ENCODE measurements at places on chromosomes 2 and 18.

GRCh38 chr18:8706791-8707555 lies 1.6 kb downstream of the MTCL1 start:
- DNase-seq, result no peak

- no peak for DNase-seq
Observed at GRCh38 chr2:21676041-21676440, 552.3 kb downstream of the TDRD15 start.

DNA sequence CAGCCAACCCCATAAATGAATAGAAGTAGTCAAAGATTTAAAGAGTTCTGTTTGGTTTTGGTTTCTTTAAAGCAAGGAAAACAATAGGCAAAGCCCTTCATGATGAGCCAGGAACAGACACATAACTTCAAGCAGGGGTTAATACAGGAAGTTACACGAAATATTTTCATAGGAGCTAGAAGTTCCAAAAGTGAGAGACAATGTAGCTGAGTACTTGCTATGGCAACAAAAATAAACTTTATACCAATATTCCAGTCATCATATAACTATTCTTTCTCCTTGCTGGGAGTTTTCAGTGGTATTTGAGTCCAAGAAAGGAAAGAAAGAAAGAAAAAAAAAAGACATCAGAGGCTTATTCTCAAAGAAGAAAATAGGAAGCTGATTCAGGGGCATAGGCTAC lies 56.2 kb downstream of the COBLL1 start:
- no peak for DNase-seq

DNA sequence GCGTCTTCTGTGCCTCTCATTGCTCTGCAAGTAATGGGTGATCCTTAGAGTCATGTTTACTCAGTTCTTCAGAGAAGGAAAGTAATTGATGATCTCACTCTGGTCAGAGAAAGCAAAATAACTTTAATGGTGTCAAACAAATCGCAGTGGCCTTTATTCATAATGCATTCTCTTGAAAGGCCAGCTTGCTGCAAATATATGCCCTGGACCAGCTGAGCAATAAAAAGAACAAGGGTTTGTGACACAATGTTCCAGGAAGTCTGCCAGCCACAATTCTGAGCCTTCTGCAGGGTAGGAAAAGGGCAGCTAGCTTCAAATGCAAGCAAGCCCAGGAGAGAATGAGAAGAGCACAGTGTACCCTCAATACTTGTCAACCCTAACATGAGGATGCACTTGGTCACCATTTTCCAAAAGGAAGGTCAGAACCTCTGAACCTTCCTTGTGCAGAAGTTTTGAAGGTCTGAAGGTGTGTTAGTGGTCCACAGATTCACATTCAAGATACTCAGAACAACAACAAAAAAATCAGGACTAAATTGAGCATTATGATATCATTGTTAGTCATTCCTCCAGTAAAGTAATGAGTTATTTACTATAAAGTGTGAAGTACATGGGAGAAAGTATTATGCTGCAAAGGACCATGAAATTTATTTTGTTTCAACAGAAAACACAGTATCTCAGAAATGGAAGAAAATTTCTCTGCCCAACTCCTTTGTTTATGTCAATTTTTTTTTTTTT lies 355.6 kb downstream of the PAX3 start:
- DNase-seq, result no peak

- DNase-seq, result no peak
Observed at GRCh38 chr2:125596612-125597011, 1059.3 kb upstream of the GYPC start.

GRCh38 chr2:71071681-71072398 lies 3.4 kb downstream of the NAGK start:
- no peak for DNase-seq

- DNase-seq, result no peak
Observed at GRCh38 chr18:30713299-30713698, 329.2 kb downstream of the DSC3 start.

GRCh38 chr2:178263159-178263860 lies 69.0 kb downstream of the OSBPL6 start:
- no peak for DNase-seq

GRCh38 chr2:160005908-160006307 lies 56.5 kb downstream of the PLA2R1 start:
- no peak for DNase-seq

DNA sequence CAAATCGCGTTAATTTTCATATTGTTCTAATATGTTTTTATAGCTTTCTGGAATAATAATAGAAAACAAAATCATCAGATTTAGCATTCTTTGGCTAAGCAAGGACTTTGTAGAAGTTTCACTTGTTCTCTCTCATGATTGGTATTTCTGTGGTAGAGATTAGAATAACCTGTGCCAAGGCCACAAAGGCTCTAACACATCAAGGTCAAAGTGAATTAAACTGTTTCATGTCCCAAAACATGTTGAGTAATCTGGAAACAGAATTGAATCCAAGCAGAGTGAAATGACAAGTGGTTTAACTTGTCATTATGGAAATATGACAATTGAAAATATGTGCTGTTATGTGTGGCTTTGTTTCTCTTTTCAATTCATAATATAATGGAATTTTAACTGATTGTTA lies 617.4 kb downstream of the CCDC85A start:
- DNase-seq, result no peak

DNA sequence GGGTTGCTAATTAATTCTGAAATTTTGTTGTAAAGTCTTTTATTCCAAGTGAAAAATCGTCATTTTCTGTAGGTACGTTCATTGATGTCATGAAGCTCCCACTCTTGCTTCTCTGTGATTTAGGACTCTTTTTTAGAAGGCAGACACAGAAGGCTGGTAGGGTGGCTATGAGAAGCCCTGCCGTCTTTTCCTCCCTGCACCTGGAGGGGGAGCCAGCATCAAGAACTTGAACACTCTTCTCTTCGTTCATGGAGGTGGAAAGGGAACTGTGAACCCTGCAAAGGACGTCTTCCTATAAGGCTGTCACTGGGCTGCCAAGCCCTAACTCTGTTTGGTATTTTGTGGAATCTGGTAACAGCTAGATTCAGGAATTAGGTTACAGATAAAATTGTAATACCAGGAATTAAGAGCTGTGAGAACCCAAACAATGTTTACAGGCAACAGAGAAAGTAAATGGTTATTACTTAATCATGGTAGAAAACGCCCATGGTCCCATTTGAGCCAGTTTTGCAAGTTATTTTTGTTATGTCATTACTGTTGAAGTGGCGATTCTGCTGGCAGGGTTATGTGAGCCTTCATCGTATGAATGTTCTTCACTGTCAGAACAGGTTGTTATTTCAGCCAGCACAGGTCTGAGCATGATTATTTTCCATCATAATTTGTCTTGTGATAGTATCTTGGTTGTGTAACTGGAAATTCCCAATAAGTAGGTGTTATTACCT lies 112.2 kb downstream of the OSBPL6 start:
- peak; percentile 53 for DNase-seq

- no peak for DNase-seq
Observed at GRCh38 chr2:76251342-76251741, 540.6 kb upstream of the GCFC2 start.

GRCh38 chr2:150020221-150020620 lies 432.6 kb upstream of the MMADHC start:
- DNase-seq, result no peak

- DNase-seq, result no peak
Observed at GRCh38 chr2:47518497-47519146, 115.7 kb downstream of the MSH2 start.

- DNase-seq, result no peak
Observed at GRCh38 chr2:238387332-238387731, 39.4 kb upstream of the ASB1 start.

DNA sequence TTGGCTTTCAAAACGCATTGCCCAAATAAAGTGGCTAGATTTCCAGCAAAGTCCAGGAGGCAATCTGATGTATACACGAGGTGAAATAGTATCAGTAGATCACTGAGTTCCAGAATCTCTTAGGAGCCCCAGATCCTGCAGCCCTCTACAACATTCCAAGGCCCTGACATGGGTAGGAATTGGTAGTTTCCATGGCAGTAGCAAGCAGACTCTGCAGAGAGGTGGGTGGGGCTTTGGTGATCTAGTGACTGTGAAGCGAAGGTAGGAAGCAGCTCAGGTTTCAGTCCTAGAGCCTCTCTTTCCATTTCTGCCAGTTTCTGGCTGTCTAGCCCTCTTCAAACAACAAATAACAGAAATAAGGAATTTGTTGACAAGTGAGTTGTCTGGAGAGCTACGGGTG lies 13.8 kb upstream of the SGPP2 start:
- no peak for DNase-seq

DNA sequence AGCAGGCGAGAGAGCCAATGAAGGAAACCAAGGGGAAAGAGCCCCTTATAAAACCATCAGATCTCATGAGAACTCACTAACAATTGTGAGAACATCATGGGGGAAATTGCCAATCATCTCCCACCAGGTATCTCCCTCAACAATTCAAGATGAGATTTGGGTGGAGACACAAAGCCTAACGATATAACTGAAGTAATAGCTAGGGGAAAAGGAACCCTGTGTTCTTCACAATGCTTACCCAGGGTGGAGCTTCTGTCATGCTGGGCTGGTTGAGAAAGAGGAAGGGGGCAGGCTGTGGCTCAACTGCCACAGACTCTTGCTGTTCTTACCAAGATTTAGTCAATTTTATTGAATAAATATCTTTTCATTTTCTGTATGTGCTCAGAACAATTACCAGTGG lies 392.1 kb upstream of the HS6ST1 start:
- no peak for DNase-seq

GRCh38 chr2:109456776-109457175 lies 157.0 kb downstream of the SEPTIN10 start:
- no peak for DNase-seq

DNA sequence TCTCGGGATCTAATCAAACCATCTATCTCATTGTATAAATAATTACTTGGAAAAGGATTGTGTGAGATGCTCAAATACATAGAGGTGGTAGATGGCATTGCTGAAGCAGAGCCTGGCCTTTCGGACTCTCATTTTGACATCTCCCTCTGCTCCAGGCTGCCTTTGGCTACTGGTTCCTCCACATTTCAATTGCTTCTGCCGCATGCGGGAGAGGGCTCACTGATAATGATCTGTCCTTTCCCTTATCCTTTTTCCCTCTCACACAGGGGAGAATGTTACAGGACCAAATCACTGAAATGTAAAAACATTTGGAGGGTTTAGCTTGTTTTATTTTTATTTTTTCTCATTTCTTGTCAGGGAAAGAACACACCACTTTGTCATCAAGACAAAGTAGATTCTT lies 380.6 kb upstream of the UBE2E3 start:
- no peak for DNase-seq

DNA sequence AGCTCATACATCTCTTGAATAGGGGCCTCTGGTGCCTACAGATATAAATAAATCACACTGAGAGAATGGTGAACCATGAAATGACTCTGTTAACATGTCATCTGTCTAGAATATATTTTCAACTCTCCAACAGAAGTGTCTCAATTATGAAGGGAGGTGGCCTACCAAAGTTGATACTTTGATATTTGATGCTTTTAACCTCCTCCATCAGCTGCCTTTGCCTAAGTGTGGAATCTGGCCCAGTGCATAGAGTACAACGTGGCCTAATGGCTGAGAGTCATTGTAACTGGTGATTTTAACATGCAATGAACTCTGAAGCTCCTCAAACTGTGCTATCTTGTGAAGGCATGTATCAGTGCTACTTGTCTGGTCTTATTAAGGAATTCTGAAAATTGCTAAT lies 93.4 kb downstream of the MYO3B start:
- peak; percentile 86 for DNase-seq

GRCh38 chr18:74870950-74871349 lies 273.3 kb downstream of the ZNF407 start:
- no peak for DNase-seq

DNA sequence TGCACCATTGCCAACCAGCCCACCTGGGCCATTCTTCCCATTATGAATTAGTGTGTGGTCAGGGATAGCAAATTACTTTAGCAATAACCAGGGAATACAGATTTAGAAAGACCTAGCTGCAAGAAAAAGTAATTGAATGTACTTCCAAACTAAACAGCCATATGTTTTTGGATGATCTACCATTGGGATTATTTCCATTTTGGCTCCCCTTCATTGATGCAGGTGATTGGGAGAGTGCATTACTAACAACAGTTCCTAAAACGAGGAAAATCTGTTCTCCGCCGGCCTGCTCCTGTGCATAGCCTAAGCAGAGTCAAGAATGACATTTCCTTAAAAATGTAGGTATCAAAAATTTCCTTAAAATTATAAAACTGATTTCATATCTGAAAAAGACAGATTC lies 58.5 kb downstream of the MAIP1 start:
- no peak for DNase-seq

- no peak for DNase-seq
Observed at GRCh38 chr2:189402932-189403331, 38.3 kb upstream of the WDR75 start.

GRCh38 chr2:237486819-237487448 lies at the start of gene MLPH:
TSS of gene MLPH (plus strand) at chr2:237487251. CDS start at chr2:237493427, 6,176 bp downstream.
- DNase-seq, result no peak

DNA sequence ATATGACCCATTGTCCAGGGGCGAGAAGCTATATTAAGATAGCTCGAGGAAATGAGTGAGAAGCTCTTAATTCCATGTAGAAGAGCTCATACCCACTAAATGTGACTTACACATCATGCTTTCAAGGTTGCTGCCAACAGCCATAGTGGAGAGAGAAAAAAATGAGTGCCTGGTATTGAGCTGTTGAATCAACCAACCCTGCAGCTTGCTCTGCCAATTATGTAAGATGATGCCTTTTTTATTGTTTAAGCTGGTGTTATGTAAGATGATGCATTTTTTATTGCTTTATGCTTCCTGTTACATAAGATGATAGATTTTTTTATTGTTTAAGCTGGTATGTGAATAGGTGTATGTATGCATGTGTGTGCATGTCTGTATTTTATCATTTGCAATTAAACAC lies 228.2 kb downstream of the CCDC178 start:
- DNase-seq, result peak; percentile 91

DNA sequence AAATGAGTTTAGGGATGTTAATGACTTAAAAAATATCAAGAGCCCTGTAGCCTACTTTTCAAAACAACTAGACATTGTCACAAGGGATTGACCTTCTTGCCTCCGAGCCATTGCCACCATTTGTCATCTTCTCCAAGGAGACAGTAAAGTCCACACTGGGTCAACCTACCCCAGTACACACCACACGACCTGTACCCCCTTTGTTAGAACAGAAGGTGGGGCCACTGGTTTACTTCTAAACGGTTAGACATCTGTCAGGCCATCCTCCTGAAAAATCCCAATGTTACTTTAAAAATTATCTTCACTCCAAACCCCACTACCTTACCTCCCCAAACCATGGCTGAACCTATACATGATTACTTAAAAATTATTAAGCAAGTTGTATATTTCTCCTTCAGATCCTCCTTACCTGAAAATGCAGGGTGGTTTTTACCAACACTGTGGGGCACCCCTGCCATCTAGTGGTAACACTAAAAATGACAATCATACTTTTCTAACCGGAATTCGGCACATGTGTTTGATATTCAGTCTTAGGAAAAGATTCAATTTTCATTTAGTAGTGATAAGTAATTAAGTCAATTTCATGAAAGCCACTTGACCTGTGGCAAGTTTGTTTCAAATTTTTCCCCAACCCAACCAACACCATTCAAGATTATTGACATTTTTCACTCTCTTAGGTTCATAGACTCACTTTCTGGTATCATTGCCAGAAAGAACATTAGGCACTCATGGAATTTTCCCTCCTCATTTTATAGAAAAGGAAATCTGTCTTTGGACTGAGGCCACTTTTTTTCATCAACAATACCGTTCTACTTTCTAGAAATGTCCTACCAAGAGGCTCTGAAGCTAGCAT lies 265.3 kb upstream of the PKDCC start:
- DNase-seq, result no peak
